Hepatocyte (in vitro differentiated cells): ENCODE measurements at places on chromosomes 1 and 21. TPM values are rescaled to one million over a fixed set of nuclear protein-coding genes. Genes with fewer than 3 reads are reported as not detected.

DNA sequence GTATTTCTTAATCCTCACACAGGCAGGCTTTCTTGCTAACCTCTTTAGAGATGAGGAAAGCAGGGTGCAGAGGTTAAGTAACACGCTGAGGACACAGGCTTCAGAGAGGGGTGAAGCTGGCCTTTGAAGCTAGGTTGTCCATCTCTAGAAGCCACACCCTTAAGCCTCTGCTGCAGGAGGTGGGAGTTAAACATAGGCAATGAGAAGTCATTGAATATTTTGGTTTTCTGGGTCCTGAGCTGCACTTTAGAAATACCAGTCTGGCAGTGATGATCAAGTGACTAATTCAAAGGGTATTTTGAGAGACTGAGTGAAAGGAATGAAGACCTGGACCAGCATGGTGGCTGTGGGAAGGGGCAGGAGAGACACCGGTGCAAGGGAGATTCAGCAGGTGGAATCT is 9.9 kb downstream of the KCNJ15 start:
- H3K4me3 ChIP-seq, result no peak overlapping the region
- no peak overlapping the region for H3K27ac ChIP-seq
- H3K4me1 ChIP-seq, result peaks cover 38% of the 10 kb centered on the region
- no peak for DNase-seq
- no peaks in the 10 kb centered on the region for H3K36me3 ChIP-seq

DNA sequence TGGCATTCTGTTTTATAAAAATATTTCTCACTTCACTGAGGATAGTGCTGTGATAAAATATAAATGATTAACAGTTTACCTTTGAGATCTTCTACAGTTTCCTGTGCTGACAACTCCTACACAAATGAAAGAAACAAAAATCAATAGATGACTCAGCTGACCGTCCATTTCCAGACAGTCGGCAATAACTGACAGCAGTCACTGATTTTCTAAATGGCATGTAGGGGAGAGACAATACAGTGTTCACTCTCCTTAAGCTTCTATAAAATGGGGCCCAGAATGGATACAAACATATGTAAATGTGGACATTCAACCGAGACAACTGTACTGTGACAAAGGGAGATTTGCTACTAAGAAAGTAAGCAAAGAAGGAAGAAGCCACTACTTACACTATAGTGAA is 34.3 kb downstream of the PCNX2 start:
- H3K27me3 ChIP-seq, result no peaks in the 10 kb centered on the region
- H3K36me3 ChIP-seq, result no peaks in the 10 kb centered on the region
- no peak overlapping the region for H3K4me3 ChIP-seq
- peak; percentile 28 for DNase-seq
- no peaks in the 10 kb centered on the region for H3K4me1 ChIP-seq

- no peaks in the 10 kb centered on the region for H3K36me3 ChIP-seq
- no peaks in the 10 kb centered on the region for H3K4me1 ChIP-seq
- no peaks in the 10 kb centered on the region for H3K27me3 ChIP-seq
- DNase-seq, result no peak
- no peak overlapping the region for H3K27ac ChIP-seq
Observed at GRCh38 chr21:18601146-18601545, 197.6 kb upstream of the TMPRSS15 start.

GRCh38 chr1:52615489-52616042 is 13.4 kb downstream of the GPX7 start:
- H3K27ac ChIP-seq, result no peak overlapping the region
- H3K36me3 ChIP-seq, result no peaks in the 10 kb centered on the region
- H3K27me3 ChIP-seq, result no peaks in the 10 kb centered on the region
- H3K4me3 ChIP-seq, result no peak overlapping the region

DNA sequence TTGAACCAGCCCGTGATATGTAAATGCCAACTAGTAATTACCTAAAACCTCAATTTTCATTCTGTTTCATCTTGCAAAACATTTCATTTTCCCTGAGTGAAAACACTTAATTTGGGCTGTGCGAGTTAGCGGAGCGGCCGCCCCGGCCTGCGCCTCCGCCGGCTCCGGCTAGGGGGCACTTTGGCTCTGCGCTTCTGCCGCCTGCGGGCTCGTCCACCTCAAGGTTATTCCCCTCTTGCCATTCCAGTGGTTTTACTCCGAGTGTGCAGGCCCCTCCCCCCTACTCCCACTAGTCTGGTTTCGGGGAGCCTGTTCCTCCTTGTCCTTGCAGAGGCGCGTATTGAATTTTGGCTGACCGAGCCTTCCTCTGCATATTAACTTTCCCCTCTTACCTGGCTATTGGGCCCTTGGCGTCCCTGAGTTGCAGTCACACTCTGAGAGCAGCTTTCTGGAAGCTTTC is 55.6 kb downstream of the PEX14 start:
- H3K36me3 ChIP-seq, result no peaks in the 10 kb centered on the region
- H3K4me3 ChIP-seq, result no peak overlapping the region
- peak; percentile 87 for DNase-seq
- peaks cover 20% of the 10 kb centered on the region for H3K4me1 ChIP-seq

- no peak for DNase-seq
- no peak overlapping the region for H3K4me3 ChIP-seq
- no peaks in the 10 kb centered on the region for H3K27me3 ChIP-seq
Observed at GRCh38 chr1:5297180-5297885, 642.9 kb downstream of the AJAP1 start.

Gene MAP3K21
- total RNA-seq, result 6.9 and 9.5 TPM in 2 replicates

- H3K27me3 ChIP-seq, result no peaks in the 10 kb centered on the region
- peaks cover 6% of the 10 kb centered on the region for H3K4me1 ChIP-seq
Observed at GRCh38 chr1:3750741-3751140, 1.5 kb upstream of the CCDC27 start.

DNA sequence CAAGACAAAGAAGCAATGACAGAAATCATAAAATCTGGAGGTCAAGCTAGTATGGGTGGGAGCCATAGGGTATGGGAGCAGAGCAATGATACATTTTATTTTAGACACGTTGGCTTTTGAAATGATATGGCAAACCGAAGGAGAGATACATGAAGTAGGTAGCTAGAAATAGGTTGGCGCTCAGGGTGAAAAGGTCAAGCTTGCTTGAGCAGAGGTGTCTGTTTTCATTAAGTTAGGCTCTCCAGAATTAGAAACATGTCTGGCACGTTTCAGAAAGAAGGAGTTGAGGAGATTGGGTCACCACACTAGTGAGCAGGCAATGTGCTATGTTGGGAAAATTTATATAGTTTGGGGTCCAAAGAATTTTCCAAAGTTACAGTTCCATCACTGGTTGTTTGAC is 151.4 kb downstream of the AMY1C start:
- no peaks in the 10 kb centered on the region for H3K27me3 ChIP-seq
- no peak overlapping the region for H3K27ac ChIP-seq
- H3K36me3 ChIP-seq, result no peaks in the 10 kb centered on the region
- no peak for DNase-seq

- no peaks in the 10 kb centered on the region for H3K27me3 ChIP-seq
- peaks cover 30% of the 10 kb centered on the region for H3K4me1 ChIP-seq
- no peaks in the 10 kb centered on the region for H3K36me3 ChIP-seq
- peak overlapping the region; percentile 29 for H3K27ac ChIP-seq
Observed at GRCh38 chr1:18417316-18418269, 63.1 kb upstream of the KLHDC7A start.

Gene NPR1
- 2.5 and 2.8 TPM in 2 replicates for total RNA-seq

DNA sequence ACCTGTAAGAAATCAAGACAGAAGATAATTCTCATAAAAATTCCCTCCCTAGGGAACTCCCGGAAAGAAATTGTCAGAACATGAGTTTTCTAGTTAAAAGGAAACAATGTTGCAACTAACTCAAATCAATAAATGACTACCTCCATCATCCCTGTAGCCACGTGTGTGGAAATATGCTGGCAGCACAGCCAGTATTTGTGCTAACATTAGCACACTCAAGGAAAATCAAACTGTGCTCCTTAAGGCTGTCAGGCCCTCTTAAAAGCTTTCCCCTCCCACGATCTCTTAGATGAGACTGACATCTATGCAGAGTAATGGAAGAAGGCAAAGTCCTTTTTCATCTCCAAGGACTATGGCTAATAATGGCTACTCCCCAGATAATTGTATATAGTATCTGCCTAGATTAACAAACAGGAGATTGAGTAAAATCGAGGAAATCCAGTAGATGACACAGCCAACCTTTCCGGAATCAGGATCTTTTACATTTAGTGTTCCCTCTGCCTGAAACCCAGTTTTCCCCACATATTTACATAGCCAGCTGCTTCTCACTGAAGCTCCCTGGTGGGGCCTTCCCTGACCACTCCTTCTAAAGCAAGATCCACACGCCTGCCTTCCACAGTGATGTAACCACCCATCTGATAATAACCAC is 50.9 kb upstream of the NR5A2 start:
- DNase-seq, result peak; percentile 60
- H3K4me3 ChIP-seq, result no peak overlapping the region
- H3K27ac ChIP-seq, result peak overlapping the region; percentile 75
- peaks cover 7% of the 10 kb centered on the region for H3K4me1 ChIP-seq
- no peaks in the 10 kb centered on the region for H3K27me3 ChIP-seq

DNA sequence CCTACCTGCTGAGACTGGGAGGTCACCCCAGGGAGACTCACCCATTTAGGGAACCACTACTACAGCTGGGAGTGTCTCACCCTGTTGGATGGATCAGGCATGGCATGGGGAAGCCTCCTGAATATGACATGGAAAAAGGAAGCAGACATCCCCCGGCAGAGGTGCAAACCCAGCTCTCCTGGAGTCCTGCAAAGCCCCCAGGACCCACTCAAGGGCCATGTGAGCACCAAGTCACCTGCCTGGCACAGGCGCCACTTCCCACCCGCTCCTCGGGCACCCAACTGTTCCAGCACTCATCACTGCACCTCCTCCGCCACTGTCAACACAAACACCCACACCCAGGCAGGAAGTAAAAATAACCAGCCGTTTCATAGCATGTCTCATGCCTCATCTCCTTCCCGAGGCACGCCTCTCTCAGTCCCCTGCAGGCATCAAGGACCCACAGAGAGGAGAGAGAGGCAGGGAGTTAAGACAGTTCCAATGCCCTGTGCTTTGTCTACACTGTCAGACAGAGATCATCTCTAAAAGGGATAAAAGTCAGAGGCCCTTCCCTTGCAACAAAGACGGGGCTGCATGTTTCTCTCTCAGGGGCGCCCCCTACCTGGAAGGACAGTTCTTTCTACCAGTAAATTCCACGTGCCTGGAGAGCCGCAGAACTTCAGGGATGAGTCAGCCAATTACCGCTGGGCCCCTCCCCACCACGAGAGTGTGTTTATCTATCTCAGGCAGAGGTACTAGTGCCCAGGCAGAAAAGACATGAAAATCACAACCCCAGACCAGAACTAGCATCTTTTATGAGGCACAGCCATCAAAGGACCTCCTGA is 150.1 kb upstream of the SOD1 start:
- H3K36me3 ChIP-seq, result no peaks in the 10 kb centered on the region
- no peaks in the 10 kb centered on the region for H3K27me3 ChIP-seq
- peaks cover 1% of the 10 kb centered on the region for H3K4me1 ChIP-seq

Gene CD34
- total RNA-seq, result 0.90 and 2.4 TPM in 2 replicates

GRCh38 chr1:40820251-40820797 is 36.7 kb downstream of the KCNQ4 start:
- no peak overlapping the region for H3K27ac ChIP-seq
- no peak overlapping the region for H3K4me3 ChIP-seq
- H3K36me3 ChIP-seq, result no peaks in the 10 kb centered on the region
- H3K4me1 ChIP-seq, result peaks cover 10% of the 10 kb centered on the region
- no peak for DNase-seq

DNA sequence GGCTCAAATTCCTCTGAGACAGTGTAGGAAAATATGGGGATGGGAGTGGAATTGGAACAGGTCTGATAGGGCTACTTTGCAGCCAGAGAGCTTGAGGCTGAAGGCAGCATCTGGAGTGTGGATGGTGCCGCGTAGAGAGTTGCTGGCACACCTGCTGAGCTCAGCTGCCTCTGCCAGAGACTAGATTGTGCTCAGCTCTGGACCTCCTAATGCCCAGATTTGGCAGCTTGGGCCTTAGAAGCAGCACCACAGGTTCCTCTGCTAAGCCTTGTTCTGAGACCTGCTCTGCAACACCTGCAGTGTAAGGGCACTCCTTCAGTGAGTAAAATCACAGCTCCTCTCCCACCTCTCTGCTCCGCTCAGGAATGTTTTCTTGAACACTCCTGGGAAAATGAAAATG is 23.3 kb downstream of the ACOT11 start:
- no peak for DNase-seq
- H3K27me3 ChIP-seq, result no peaks in the 10 kb centered on the region
- no peaks in the 10 kb centered on the region for H3K36me3 ChIP-seq
- H3K27ac ChIP-seq, result no peak overlapping the region

Gene GNB1
- 134 and 155 TPM in 2 replicates for total RNA-seq

- no peak for DNase-seq
- no peak overlapping the region for H3K4me3 ChIP-seq
- H3K27me3 ChIP-seq, result no peaks in the 10 kb centered on the region
- no peaks in the 10 kb centered on the region for H3K4me1 ChIP-seq
Observed at GRCh38 chr1:173648880-173649605, 13.9 kb downstream of the TEX50 start.

GRCh38 chr1:237717106-237717505 is 173.6 kb downstream of the ZP4 start:
- H3K27me3 ChIP-seq, result no peaks in the 10 kb centered on the region
- no peak overlapping the region for H3K27ac ChIP-seq
- DNase-seq, result no peak
- H3K36me3 ChIP-seq, result no peaks in the 10 kb centered on the region

Gene HAO2
- 14.2 and 16.6 TPM in 2 replicates for total RNA-seq

Gene MMP23B
- total RNA-seq, result 48.0 and 73.4 TPM in 2 replicates

DNA sequence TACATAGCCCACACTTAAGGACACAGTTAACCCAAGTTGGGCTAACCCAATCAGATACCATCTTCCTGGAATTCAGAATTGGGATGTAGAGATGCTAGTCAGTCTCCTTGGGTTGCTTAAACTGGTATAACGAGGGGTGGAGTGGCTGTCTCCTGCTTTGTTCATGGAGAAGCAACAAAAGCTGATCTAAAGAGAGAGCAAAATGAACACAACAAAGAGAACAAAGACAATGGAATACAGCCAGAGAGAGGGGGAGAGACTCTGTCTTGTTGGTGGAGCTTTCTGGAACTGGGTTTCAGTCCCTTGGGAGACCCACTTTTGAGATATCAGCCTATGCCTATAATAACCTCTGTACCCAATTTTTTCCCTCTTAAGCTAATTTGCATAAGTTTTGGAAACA is 138.1 kb downstream of the ATG4C start:
- H3K27me3 ChIP-seq, result no peaks in the 10 kb centered on the region
- H3K4me1 ChIP-seq, result no peaks in the 10 kb centered on the region
- H3K4me3 ChIP-seq, result no peak overlapping the region

DNA sequence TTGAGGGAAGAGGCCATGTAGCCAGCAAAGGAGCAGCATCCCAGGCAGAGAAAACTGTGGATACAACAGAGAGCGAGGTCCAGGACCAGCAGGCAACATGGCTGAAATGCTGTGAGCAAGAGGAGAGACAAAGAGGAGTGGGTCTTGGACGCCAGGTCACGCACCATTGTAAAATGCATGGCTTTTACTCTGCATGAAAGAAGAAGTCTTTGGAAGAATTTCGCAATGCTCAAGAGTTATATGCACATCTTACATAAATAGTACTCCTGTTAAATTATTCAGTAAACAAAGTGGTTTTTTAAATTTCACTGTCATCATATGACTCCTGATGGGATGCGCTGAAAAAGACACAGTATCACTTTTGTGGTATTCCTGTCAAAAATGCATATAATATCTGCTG is 3.5 kb downstream of the CD244 start:
- no peaks in the 10 kb centered on the region for H3K36me3 ChIP-seq
- no peak overlapping the region for H3K4me3 ChIP-seq
- H3K4me1 ChIP-seq, result no peaks in the 10 kb centered on the region
- H3K27ac ChIP-seq, result no peak overlapping the region
- no peaks in the 10 kb centered on the region for H3K27me3 ChIP-seq

Gene ANKRD34A
- total RNA-seq, result 0.28 and 0.90 TPM in 2 replicates

GRCh38 chr21:32702702-32703101 is 25.1 kb downstream of the SYNJ1 start:
- no peaks in the 10 kb centered on the region for H3K36me3 ChIP-seq
- H3K27ac ChIP-seq, result peak overlapping the region; percentile 27
- peaks cover 16% of the 10 kb centered on the region for H3K4me1 ChIP-seq
- H3K4me3 ChIP-seq, result no peak overlapping the region
